Lung (tissue), 17 donors: ENCODE measurements at places on chromosomes 3 and 15. TPM values are rescaled to one million over a fixed set of nuclear protein-coding genes. Genes with fewer than 3 reads are reported as not detected.
A peak's percentile ranks its signal among the peaks of the same experiment; 100 is the strongest.

The HRH1 gene
- total RNA-seq: 8.3 TPM

The SLC22A14 gene
- not detected for total RNA-seq

The NR1I2 gene
- 0.23 TPM for total RNA-seq

The PRR20G gene
- total RNA-seq: not detected

- H3K36me3 ChIP-seq: peaks cover 39% of the 10 kb centered on the region
- DNase-seq: peak; percentile 7
- H3K4me1 ChIP-seq: peaks cover 18% of the 10 kb centered on the region
- H3K27me3 ChIP-seq: no peaks in the 10 kb centered on the region
Observed at GRCh38 chr3:46926871-46927717, 49.5 kb downstream of the CCDC12 start.

DNA sequence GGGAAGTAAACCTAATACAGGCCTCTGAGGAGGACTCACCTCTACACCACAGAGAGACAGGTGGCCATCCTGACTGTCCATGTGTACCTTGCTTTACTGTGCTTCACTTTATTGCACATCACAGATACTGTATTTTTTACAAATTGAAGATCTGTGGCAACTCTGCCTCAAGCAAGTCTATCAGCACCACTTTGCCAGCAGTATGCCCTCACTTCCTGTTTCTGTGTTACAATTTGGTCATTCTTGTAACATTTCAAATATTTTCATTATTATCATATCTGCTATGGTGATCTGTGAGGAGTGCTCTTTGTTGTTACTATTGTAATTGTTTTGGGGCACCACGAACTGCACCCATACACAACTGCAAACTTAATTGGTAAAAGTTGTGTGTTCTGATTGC lies 78.0 kb downstream of the BBX start:
- DNase-seq: no peak
- H3K4me3 ChIP-seq: no peak overlapping the region
- H3K27ac ChIP-seq: no peak overlapping the region
- peaks cover 5% of the 10 kb centered on the region for H3K36me3 ChIP-seq
- no peaks in the 10 kb centered on the region for H3K27me3 ChIP-seq

DNA sequence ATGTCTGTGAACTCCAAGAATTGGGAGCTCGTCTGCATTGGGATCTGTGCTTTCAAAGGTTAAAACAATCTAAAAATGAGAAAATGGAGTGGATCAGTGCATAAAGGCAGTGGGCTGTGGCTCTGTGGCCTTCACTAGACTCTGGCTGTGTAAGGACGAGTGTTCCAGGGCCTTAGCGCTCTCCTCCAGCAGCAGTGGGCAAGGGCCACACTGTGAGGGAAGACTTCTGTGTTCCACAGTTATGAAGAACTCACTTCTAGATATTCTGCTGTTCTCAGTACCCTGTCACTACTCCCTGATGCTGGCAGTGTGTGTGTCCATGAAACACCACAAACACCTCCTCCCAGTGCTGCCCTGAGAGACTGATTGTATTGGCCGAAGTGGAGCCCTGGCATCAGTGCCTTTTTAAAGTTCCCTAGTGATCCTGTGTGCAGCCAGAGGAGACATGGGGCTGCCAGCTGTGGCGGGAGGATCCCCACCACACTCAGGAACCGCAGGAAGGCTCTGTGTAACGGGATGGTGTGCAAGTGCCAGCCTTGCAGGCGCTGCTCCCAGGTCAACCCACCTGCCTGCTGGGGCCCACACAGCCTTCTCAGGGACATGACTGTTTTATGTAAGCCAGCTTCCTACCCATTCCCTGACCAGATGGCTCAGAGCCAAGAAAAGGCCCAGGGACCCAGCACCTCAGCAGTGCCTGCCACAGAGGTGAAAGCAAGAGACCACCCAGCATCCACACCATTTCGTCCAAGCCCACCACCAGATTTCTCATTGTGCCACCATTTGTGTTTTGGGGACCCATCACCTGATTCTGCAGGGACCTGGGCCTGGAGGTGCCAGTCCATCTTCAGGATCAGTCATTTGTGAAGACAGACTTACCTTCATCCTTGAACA lies 40.4 kb downstream of the ABTB1 start:
- no peak for DNase-seq
- H3K27ac ChIP-seq: peak overlapping the region; percentile 50
- H3K4me1 ChIP-seq: peaks cover 6% of the 10 kb centered on the region
- no peaks in the 10 kb centered on the region for H3K27me3 ChIP-seq
- H3K4me3 ChIP-seq: no peak overlapping the region
- H3K36me3 ChIP-seq: no peaks in the 10 kb centered on the region

DNA sequence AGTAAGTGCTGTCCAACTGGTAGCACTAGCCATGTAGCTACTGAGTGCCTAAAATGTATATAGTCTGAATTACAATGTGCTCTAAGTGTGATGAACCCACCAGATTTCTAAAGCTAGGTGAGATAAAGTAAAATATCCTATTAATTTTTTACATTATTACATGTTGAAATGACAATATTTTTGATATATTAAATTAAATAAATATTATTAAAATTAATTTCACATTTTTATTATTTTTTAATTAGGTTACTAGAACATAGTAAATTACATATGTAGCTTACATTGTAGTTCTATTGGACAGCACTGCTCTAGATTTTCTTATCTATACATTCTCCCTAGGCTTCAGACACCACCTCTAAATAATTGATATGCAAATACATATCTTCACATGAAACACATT lies 9.2 kb upstream of the OR5K1 start:
- no peak for DNase-seq
- no peak overlapping the region for H3K27ac ChIP-seq
- H3K27me3 ChIP-seq: no peaks in the 10 kb centered on the region
- H3K4me3 ChIP-seq: no peak overlapping the region
- H3K4me1 ChIP-seq: no peaks in the 10 kb centered on the region
- no peaks in the 10 kb centered on the region for H3K36me3 ChIP-seq

DNA sequence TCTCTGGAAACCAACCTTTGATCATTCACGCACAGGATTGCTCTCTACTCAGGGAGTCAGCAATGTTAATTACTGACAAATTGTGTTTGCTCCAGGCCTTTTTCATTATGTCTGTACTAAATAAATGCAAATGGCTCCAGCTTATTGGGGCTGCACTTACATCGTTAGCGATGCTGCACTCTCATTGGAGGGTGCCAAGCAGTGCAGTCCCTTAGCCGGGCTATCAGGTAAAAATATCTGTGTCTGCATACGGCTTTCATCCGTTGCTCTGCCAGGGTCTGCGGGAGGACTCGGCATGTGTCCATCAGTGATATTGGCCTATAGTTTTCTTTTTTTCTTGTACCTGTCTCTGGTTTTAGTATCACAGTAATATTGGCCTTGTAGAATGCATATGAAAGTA lies 471.5 kb upstream of the CADM2 start:
- no peak overlapping the region for H3K27ac ChIP-seq
- H3K4me1 ChIP-seq: no peaks in the 10 kb centered on the region
- no peaks in the 10 kb centered on the region for H3K36me3 ChIP-seq
- DNase-seq: no peak

GRCh38 chr15:25783607-25784540 lies 79.3 kb downstream of the ATP10A start:
- H3K36me3 ChIP-seq: peaks cover 8% of the 10 kb centered on the region
- no peaks in the 10 kb centered on the region for H3K4me1 ChIP-seq
- no peaks in the 10 kb centered on the region for H3K27me3 ChIP-seq

- no peaks in the 10 kb centered on the region for H3K36me3 ChIP-seq
- H3K4me1 ChIP-seq: no peaks in the 10 kb centered on the region
- H3K27ac ChIP-seq: no peak overlapping the region
- H3K4me3 ChIP-seq: no peak overlapping the region
- DNase-seq: no peak
Observed at GRCh38 chr15:35170207-35170606, 85.1 kb upstream of the NANOGP8 start.

DNA sequence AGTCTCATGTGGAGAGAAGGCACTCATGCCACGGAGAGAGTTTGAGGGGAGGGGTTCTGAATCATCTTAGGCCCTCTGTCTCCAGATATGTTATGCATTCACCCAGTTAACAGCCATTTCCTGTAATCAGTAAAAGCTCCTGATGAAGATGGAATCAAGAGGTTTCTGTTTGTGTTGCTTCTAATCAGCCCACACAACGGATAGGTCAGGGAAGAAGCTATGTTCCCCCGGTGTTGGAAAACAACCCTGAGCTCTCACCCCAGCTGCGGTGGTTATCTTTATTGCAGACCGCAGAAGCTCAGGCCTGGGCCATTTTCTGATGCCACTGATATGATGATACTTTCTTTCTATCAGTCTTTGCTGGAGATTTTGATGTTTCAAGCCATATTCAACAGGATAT lies 338.5 kb upstream of the ONECUT1 start:
- DNase-seq: no peak
- no peak overlapping the region for H3K4me3 ChIP-seq
- H3K4me1 ChIP-seq: no peaks in the 10 kb centered on the region
- H3K36me3 ChIP-seq: no peaks in the 10 kb centered on the region

GRCh38 chr15:61653110-61653509 lies 407.1 kb downstream of the VPS13C start:
- no peaks in the 10 kb centered on the region for H3K36me3 ChIP-seq
- peak; percentile 30 for DNase-seq
- no peak overlapping the region for H3K27ac ChIP-seq

GRCh38 chr15:40240619-40241221 lies 1.9 kb downstream of the PAK6 start:
- H3K4me1 ChIP-seq: peaks cover 18% of the 10 kb centered on the region
- DNase-seq: no peak
- no peak overlapping the region for H3K27ac ChIP-seq
- no peaks in the 10 kb centered on the region for H3K27me3 ChIP-seq
- H3K36me3 ChIP-seq: no peaks in the 10 kb centered on the region

DNA sequence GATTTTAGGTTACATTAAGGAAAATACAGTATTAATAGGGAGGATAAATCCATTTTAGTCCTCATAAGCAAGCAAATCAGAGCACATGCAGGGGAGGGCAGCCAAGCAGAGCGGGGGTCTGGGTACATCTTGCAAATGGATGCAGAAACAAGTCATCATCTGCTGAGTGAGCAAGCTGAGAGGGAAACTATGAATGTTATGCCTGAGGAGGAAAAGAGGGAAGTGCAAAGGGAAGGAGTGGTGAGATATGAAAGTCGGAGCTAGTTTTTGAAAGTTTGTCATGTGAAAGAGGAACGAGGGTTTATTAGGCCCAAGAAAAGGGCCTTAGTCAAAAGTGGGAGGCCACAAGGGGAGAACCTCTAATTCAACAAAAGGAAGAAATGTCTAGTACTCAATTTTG lies 15.4 kb downstream of the PTX3 start:
- H3K27me3 ChIP-seq: no peaks in the 10 kb centered on the region
- H3K27ac ChIP-seq: no peak overlapping the region
- DNase-seq: no peak
- no peaks in the 10 kb centered on the region for H3K36me3 ChIP-seq
- no peak overlapping the region for H3K4me3 ChIP-seq

GRCh38 chr15:79455361-79455760 lies 23.2 kb downstream of the MINAR1 start:
- no peaks in the 10 kb centered on the region for H3K36me3 ChIP-seq
- peaks cover 10% of the 10 kb centered on the region for H3K27me3 ChIP-seq
- H3K4me1 ChIP-seq: no peaks in the 10 kb centered on the region
- H3K27ac ChIP-seq: no peak overlapping the region

GRCh38 chr3:155252021-155252420 lies 41.5 kb downstream of the STRIT1 start:
- no peaks in the 10 kb centered on the region for H3K36me3 ChIP-seq
- H3K27ac ChIP-seq: no peak overlapping the region
- no peaks in the 10 kb centered on the region for H3K4me1 ChIP-seq

- DNase-seq: peak; percentile 48
- H3K27ac ChIP-seq: no peak overlapping the region
- H3K27me3 ChIP-seq: no peaks in the 10 kb centered on the region
Observed at GRCh38 chr15:43516801-43517353, 531 bp upstream of the MAP1A start.

- peak within 1 kb of the TSS; percentile 41 for H3K4me3 ChIP-seq
- no peaks in the 10 kb centered on the region for H3K36me3 ChIP-seq
- peak within 1 kb of the TSS; percentile 26 for H3K27ac ChIP-seq
- peak; percentile 22 for DNase-seq
- peaks cover 42% of the 10 kb centered on the region for H3K27me3 ChIP-seq
Observed at GRCh38 chr3:186361762-186362536, at the start of gene DGKG. DGKG (minus strand) TSS chr3:186362234; CDS start chr3:186320459, 41,775 bp downstream.

- no peaks in the 10 kb centered on the region for H3K36me3 ChIP-seq
- DNase-seq: no peak
- H3K4me3 ChIP-seq: no peak overlapping the region
- no peaks in the 10 kb centered on the region for H3K4me1 ChIP-seq
- no peak overlapping the region for H3K27ac ChIP-seq
Observed at GRCh38 chr3:154616298-154616697, 186.3 kb upstream of the GPR149 start.

GRCh38 chr15:98983334-98983733 lies 24.3 kb downstream of the PGPEP1L start:
- peak; percentile 71 for DNase-seq
- no peaks in the 10 kb centered on the region for H3K27me3 ChIP-seq
- H3K4me1 ChIP-seq: no peaks in the 10 kb centered on the region
- H3K36me3 ChIP-seq: no peaks in the 10 kb centered on the region
- H3K27ac ChIP-seq: no peak overlapping the region

DNA sequence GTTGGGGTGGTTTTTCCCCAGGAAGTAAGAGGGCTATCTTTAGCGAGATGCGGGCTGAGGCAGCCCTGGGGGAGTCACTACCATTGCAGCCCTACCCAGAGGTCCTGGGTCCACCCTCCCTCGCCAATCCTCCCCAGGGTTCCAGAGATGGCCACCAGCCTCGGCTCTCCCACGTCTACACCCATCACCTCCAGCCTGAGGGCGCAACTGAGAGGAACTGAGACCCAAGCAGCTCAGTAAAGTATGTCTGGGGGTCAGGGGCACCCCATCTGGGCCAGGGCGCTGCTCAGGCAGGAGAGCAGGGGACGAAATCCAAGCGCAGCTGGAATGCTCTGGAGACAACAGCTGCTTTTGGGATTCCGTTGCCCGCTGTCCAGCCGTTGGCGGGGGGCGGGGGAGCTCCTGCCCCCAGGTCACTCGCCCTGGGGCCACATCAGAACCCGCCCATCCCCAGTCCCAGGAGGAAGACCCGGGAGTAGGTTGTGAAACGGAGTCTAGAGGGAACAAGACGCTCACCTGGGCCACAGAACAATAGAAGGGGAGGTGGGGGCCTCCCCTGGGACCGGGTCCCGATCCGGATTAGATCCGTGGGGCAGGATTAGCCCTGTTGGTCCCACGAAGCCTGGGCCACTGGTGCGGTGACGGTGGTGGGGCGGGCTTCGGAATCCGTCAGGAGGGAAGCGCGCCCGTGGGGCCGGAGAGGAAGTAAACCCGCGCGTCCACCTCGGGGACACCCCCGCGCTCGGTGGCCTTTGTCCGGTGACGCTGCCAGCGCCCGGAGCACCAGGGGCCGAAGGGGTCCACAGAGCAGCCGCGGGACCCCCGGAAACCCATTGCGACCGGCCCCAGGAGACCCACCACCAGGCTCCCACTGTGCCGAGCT lies 1.4 kb upstream of the NDUFAF3 start:
- H3K4me3 ChIP-seq: peak overlapping the region; percentile 54
- H3K27ac ChIP-seq: peak overlapping the region; percentile 94
- H3K4me1 ChIP-seq: peaks cover 33% of the 10 kb centered on the region

- H3K4me3 ChIP-seq: no peak overlapping the region
- no peaks in the 10 kb centered on the region for H3K36me3 ChIP-seq
- H3K4me1 ChIP-seq: no peaks in the 10 kb centered on the region
Observed at GRCh38 chr15:83250781-83251180, 33.7 kb downstream of the BNC1 start.
